ENCODE measurements at places on chromosomes 6 and 20.

DNA sequence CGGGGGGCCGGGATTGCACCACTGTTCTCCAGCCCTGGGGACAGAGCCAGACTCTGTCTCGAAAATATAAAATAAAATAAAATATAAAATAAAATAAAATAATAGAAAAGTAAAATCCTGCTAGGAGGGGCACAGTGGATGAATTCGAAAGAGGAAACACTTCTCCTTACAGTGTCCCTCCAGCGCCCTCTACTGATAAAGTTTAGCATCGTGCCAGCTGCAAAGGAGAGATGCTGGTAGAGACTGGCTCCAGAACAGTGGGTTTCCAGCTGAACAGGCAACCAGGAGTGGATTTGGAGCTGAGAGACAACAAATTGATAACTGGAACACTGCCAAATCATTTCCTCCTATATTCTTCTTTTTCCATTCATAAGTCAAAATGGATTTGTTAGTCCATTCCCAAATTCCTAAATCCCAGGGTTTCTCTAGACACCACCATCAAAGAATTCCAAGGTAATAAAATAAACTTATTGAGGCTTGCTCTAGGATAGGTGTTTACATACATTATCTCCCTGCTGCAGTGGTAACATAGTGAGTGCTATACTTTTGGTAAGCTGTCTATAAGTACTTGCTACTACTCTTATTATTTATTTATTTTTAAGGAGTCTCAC, 31.7 kb upstream of the TBPL1 start:
- peak; percentile 46 for DNase-seq

DNA sequence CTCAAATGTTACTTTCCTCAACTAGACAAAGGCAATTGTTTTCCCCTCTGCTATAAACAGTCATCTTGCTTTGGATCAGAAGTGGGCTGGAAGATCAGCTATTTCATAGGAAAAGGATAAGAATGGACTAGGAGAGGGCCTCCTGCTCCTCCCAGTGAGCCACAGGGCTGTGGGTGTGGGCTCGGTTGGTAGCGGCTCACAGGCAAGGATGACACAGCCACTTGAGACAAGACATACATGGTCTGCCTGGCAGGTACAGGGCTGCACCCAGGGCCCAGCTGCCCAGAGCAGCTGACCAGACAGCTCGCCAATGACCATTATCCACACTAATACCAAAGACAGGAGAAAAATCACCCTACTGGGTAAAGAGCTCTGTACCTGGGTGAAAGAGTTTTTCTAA, 9.0 kb upstream of the SLA2 start:
- no peak for DNase-seq

DNA sequence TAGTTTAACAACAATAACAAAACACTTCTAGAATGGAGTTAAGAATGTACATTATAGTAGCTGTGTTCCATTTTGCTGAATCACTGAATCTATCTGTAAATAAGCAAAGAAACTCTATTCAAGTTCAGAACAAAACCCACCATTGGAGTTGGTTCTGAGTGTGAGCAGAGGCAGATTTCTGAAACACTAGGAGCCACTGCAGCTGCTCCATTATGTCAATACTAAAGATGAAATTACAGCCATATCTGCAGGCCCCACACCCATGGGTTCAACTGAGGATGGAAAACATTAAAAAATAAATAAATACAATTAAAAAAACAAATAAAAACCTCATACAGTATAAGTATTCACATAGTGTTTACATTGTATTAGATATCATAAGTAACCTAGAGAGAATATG, 91.0 kb downstream of the REPS1 start:
- DNase-seq = no peak

- no peak for DNase-seq
Observed at GRCh38 chr6:101926149-101926925, 532.8 kb downstream of the GRIK2 start.

DNA sequence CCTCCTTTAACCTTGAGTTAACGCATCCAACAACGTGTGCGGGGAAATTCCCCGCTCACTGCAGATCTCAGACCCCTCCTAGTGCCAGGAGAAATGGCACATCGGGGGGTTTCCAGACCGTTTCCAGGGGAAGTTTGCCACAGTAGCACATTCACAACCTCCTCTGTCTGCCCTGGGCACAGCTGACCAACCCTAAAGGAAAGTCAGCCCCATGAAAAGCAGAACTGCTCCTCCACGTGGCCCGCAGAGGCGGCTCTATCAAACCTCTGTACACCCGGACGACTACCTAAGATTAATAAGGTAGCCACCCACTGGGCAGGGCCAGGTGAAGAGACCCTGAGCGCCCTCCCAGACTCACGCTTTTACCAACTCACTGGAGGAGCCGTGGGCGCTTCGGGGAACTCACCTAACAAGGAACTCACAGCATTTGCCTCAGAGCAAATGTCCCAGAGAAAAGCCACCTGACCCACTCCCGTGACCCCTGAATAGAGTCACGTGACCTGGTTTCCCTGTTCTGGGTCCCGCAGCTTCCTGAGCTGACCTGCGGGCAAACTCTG, 93.1 kb downstream of the PRND start:
- peak; percentile 78 for DNase-seq

GRCh38 chr6:35445691-35446090, 6.4 kb upstream of the FANCE start:
- no peak for DNase-seq

GRCh38 chr6:43287717-43288679, 10.1 kb upstream of the SLC22A7 start:
- DNase-seq = no peak

- no peak for DNase-seq
Observed at GRCh38 chr6:1547785-1548184, 61.9 kb upstream of the FOXC1 start.

DNA sequence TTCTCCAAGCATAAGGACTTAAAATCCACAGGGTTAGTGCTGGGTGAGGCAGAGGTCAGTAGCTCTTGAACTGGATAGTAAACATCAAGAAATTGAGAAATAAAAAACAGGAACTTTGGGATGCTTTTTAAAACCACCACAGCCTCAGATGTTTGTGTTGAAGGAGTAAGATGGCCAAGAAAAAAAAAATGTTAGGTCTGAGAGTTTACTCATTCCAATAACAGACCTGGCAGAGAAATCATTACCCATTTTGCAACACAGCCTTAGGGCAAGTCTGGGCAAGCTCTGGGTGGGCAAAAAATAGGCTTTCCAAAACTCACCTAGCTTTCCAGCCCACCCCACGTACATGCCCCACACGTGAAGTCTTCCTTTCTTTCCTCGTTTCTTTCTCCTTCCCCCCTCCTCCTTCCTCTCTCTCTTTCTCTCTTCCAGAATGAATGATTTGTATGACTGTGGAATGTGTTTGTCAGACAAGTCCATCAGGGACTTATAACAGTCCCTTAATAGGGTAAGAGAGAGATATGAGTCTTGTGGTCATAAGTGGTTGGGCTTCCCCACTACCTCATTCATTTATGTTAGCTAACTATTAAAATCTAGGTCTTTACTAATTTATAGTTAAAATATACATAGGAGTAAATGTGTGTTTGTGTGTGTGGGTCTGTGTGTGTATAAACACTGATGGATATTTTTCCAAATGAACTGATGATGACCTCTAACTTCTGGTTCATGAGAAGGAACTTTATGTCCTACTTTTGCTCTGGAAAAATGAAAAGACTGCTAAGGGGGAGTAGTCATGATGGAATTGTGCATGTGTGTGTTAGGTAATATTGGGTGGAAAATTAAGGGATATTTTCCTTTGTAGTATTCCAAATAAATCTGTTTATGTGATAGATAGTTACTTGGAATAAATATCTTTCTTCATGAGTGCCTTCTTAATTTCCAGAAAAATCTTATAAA, 18.0 kb upstream of the DSE start:
- DNase-seq = no peak

DNA sequence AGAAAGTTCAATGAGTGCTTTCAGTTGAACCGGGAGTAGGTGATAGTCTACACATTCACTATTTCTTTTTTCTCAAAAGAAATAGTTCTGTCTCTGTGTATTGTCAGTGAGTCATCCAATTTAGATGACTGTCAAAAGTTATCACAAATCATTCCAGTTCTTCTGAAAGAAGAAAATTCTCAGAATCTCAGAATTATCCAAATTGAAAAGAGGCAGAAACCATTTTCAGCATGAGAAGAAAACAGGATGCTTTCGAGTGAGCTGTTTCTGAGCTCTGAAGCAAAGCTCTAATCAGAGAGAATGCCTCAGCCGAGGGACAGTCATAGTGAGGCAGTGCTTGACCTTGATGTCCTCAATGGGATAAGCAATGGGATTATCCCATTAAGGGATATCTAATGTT, 97.9 kb downstream of the HUS1B start:
- DNase-seq = no peak

DNA sequence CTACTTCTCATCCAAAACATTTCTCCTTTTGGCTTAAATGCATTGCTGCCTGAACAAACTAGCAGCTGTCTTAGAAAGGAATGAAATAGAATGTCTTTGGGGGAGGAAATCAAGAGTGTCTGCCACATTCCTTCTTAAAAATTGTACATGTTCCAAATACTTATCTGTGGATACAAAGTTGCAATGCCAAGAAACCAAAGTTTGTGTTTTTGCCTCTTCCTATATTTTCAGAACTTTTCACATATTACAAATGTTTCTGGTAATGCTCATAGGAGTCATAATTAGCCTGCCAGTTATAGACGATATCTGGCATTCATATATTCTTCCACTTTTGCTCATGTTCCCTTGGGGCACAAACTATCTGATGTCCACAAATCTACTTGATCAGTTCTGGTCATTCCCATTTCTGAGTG, 165.5 kb upstream of the BMP5 start:
- no peak for DNase-seq

- DNase-seq = no peak
Observed at GRCh38 chr6:40196135-40196518, 261.9 kb upstream of the MOCS1 start.

- DNase-seq = no peak
Observed at GRCh38 chr6:147057705-147058342, 146.4 kb upstream of the STXBP5 start.

GRCh38 chr6:94065707-94066337, 646.5 kb upstream of the EPHA7 start:
- DNase-seq = no peak

DNA sequence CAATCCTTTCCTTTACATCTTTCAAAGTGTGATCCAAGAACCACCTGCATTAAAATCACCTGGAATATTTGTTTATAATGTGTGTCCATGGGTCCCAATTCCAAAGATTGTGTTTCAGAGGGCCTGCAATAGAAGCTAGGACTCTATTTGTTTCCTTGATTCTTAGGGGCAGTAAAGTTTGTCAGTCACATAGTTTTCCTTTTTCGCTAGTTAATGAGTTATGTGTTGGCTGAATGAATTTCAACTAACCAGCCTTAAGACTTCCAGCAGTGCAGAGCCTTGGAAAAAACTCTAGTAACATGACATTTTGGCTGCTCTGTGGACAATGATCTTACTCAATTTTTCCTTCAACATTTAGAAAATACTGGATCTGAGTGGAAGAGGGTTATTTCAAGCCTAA, 11.3 kb downstream of the FAM217A start:
- DNase-seq = no peak

DNA sequence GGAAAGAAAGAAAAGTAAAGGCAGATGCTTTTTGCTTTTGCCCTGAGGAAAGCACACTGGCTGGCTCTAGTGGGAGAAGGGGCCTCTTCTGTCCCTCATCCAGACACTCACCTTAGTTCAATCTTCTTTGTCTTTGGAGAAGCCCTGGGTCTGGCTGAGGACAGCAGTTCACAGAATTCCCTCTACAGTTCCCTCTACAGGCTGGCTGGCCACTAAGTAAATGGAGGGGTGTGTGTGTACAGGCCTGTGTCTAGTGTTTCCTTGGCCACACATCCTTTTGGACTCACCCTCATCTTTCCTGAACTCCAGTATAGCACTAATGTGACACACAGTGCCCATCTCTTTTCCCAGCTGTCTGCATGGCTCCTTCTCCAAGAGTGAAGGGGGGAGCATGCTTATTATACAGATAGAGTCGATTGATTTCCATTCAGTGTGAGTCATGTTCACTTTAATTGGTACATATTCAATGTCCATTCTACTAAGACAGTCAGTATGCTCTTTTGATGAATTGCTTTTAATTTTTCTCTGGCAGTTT, 26.0 kb upstream of the CLVS2 start:
- DNase-seq = no peak

GRCh38 chr20:64110411-64111068, 3.2 kb upstream of the NPBWR2 start:
- DNase-seq = no peak

- DNase-seq = no peak
Observed at GRCh38 chr20:63461104-63461763, 11.2 kb downstream of the KCNQ2 start.

DNA sequence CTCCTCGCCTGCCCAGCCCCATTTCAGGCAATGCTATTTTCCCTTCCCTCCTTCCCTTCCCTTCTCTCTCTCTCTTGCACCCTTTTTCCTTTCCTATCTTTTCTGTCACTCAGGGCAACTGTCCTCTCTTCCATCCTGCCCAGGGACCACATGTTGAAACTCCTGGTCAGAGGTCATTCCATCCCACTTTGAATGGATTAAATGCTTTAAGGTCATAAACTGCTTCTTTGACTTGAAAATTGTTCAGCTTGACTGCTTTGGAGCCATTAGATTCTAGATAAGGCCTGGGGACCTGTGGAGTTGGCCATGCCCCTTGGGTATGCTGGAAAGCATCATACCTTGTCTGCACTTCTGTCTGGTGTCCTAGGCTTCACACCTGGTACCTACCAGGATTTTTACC, 106.1 kb downstream of the DTNBP1 start:
- no peak for DNase-seq

- peak; percentile 70 for DNase-seq
Observed at GRCh38 chr6:47478233-47479139, 897 bp downstream of the CD2AP start.

DNA sequence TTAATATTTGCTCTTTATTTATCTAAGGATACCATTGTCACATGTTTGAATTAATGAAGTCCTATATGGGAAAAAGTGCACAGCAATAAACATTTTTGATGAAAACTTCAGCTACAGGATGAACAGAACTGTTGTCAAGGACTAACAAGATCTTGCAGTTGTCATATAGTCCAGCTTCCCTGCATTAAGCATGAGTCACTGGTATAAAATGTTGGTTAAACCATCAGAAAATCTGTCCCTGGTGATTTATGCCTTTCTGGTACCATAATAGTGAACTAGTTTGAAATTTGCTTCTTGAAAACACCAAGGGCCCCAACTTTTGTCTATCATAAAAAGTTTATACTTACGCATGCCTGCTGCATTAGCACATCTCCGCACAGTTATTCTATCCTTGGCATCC, 60.4 kb upstream of the RSPO3 start:
- no peak for DNase-seq

DNA sequence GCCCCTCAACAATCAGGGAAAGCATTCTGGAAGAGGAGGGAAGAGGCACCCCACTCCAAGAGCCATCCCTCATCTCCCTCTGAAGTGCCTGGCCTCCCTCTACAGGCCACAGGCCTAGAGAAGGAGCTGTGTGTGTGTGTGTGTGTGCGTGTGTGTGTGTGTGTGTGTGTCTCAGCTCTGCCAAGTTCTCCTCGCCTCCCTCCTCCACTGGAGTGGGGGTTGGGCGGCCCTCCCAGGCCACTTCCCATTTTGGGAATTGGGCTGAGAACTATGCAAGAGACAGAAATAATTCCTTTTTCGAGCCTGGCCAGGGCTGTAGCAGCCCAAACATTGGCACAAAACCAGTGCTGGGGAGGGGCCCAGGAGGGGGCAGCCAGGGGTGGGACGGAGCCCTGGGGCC, 35.7 kb downstream of the KCNB1 start:
- DNase-seq = no peak

- DNase-seq = no peak
Observed at GRCh38 chr6:147154454-147154853, 49.8 kb upstream of the STXBP5 start.

Data from stimulated activated naive CD4-positive, alpha-beta T cell treated with Interleukin-2 at 50 U/mL for 16 hours (primary cell).